ENCODE measurements at places on chromosomes 2 and 18.

DNA sequence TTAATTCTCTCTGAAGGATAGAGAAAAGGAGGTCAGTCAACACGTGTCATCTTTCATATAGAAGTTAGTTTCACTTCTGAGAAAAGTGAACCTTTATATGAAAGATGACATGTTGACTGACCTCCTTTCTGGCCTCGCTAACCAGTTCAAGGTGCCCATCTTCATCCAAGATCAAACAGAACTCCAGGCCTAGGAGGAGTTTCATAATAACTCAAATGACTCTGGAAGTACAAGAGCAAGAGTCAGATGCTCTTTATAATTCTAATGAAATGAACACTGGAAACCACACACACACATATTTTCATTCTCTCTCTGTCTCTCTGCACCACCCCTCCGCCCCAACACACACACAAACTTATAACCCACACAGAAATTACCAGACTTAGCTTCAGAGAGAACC is 16.3 kb downstream of the ANKRD44 start:
- no peak for DNase-seq

- DNase-seq = no peak
Measured at GRCh38 chr2:96315400-96316071, 9.6 kb upstream of the ITPRIPL1 start.

DNA sequence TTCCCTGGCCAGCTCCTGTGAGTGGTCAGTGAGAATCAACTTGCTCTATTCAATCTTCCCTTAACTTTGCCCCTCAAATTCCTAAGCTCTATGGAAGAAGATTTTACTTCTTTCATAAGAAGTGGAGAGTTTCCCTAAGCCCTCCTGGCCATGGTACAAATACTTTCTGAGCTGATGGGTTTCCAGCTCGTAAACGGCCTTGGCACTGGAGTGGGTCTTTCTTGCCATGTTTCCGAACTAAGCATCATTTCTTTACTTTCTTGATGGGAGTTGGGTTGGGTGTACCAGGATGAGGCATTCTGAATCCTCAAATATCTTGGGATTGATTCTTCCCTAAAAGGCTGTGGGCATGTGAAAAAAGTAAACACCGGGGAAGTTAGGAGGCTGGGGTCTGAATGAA is 72.5 kb downstream of the ACKR3 start:
- no peak for DNase-seq

- no peak for DNase-seq
Measured at GRCh38 chr18:44409515-44409914, 271.2 kb upstream of the SETBP1 start.

DNA sequence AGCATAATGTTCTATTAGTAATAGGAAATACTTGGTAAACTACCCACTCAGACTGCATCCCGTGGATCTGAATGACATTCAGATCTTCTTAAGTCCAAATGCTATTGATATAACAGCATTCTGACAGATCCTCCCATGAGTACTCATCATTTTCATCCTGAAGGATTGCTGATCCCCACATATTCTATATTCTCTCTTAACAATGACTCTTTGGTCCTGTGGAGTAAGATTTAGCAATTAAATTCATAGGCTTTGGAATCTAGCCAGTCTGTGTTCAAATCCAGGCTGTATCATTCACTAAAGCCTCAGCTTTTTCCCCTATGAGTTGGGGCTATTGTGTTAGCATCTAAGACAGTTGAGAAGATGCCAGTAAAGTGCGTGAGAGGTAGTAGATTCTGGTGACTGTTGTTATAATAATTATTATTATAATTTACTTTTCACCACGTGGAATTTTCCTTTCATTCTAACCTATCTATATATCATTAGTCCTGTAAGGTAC is 591.3 kb upstream of the SYT4 start:
- no peak for DNase-seq

DNA sequence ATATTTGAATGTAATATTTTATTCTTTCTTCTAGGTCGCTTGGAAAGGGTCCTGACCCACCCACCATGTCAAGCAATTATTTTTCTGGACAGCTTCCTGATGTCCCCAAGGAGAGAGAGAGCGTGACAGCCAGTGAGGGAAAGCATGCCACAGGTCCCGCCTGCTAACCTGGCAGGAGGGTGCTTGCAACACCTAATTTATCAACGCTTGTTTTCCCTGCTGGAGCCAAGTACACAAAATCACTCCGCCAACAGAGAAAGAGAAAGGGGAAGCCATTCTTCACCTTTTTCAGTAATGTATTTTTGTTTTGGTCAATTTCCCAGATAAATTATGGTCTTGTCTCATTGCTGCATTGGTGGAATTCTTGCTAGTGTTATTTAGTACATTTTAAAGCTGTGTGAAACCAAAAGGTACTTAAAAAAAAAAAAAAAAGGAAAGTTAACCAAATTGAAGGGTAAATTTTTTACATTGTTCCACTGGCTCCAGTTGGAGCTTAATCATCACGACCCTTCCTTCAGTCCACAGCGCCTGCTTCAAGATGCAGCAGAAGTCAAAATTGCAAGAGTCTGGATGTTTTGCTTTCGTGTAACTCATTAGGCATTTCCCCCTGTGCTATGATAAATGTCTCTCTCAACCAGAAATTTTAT is 88.5 kb upstream of the COPS8 start:
- DNase-seq = peak; percentile 16

GRCh38 chr2:121562269-121563176 is 31.8 kb downstream of the RNU4ATAC start:
- DNase-seq = no peak

DNA sequence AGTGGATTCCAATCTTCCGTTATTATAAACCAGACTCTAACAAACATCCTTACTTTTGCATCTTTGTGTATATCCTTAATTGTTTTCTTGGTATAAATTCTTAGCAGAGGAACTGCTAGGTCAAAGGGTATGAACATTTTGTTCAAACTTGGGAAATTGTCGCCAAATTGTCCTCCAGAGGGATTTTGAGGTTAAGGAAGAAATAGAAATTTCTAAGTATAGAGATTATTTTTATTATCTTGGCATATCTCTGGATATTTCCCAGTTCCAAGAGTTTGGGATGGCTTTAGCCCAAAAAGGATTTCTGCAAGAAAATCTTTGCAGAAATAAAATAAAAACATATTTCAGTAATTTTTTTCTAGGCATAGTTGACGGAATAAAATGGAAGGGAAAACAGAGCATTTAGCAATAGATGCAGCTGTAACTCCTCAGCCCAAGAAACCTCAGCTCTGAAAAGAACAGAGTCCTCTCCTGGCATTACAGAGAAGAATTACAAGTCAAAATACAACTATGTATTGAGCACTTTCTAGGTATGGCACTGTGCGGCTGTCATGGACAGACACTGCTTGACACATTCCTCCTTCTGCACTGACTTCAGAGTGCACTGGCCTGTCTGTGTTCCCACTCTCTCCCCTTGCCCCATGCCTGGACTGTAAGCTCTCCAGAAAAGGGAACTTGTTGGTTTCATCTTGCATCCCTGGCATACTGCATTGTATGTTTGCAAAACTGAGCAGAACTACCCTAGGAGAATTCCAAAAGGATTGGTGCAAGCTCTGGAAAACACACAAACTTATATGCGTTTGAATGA is 117.3 kb upstream of the STON1 start:
- no peak for DNase-seq

GRCh38 chr2:69012310-69013141 is 453 bp upstream of the ANTXR1 start:
- DNase-seq = peak; percentile 33

GRCh38 chr2:226687641-226688253 is 111.9 kb downstream of the IRS1 start:
- DNase-seq = no peak

GRCh38 chr2:24375349-24376087 is 15.2 kb upstream of the ITSN2 start:
- DNase-seq = no peak

DNA sequence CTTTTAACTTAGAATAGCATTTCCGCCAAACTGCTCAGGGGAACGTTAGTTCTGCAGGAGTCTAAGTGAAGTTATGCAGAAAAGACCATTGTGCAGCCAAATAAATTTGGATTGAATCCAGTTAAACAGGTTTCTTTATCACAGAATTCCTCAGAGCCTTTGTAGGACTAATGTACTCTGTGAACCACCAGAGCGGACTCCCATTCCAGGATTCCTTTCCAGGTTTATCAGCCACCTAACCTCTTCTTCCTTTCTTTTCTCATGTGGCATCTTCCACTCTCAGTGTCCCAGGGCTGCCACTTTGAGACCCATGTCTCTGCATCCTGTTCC is 350.4 kb downstream of the TSN start:
- no peak for DNase-seq

- no peak for DNase-seq
Measured at GRCh38 chr18:71798986-71799673, 745.0 kb downstream of the CBLN2 start.

DNA sequence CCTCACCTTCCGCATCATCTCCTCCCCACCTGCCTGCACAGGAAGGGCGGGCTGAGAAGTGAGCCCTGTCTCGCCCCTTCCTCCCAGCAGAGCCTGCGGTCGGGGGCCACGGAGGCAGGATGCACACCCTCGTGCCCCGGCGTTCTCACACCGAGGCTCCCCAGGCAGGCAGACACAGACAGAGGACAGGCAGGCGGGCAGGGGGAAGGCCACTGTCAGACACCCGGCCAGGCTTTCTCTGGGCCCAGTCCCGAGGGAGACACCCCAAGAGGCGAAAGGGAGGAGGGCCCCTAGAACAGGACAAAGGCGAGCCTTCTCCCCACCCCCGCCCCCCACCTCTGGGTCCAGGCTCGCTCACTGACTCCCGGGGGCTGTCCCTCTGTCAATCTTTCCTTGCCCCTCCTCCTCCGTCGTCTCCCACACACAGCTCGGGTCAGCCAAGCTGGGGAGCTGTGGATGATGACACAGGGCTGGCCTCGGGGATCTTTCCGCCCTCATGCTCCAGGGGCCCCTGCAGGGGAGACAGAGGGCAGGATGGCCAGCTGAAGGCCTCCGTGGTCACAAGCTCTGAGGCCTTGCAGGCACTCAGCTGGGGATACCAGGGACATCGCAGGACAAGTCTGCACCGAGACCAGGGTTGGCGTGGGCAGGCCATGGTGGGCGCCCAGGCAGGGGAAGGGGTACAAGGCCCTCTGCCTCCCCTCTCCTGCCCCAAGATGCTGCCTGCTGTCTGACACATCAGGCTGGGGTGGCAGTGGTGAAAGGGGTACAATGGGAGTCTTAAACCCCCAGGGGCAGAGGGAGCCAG is 24.9 kb downstream of the BIN1 start:
- no peak for DNase-seq

- DNase-seq = no peak
Measured at GRCh38 chr2:101775092-101775491, 77.6 kb downstream of the MAP4K4 start.

GRCh38 chr2:207929923-207930322 is 95.4 kb downstream of the PLEKHM3 start:
- DNase-seq = no peak

- no peak for DNase-seq
Measured at GRCh38 chr2:237162959-237163358, 77.3 kb downstream of the COPS8 start.

DNA sequence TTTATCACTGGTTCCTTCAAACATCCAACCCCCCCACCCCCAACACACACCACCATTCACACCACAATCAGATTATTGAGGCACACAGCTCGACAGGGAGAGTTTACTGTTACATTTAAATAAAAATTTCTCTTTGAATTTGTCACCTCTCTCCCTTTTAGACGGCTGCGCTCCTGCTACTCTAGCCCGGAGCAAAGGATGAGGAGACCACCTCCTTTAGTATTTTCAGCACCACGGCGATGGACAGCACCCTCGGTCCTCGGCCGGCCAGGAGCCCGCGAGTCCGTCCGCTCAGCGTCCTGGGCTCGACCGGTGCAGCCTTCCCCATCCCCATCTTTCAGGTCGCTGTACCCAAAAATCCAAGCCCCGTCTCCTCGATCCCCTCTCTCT is 892 bp downstream of the CELF4 start:
- DNase-seq = peak; percentile 38

- DNase-seq = no peak
Measured at GRCh38 chr2:119764832-119765231, 5.1 kb downstream of the PTPN4 start.

DNA sequence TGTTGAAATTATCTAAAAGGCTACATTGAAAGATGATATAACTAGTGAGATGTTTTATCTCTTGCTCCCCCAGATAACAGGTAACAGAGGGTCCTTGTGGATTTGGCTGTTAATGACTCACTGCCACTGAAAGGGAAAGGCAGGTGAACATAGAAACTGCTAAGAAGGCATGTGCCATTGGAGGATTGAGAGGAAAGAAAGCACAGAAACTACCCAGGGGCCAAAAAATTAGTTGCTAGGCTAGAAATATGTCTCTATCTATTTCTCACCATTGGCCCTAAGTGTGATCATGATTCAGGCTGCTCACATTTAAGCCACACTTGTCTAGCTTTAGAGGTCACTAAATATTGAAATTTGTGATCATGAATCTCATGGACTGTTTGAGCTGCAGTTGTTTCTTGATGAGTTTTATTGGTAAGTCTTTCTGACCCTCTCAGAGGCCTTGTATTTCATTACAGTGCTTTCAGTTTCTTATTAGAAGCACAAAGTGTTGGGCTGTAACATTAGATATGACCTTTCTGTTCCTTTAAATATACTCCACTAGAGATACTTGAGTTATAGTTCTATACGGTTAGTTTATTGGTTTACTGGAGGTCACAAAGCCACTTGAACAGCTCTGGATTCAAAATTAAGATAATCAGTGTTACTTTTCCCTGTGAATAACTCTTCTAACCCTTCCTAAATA is 26.2 kb downstream of the NAB1 start:
- no peak for DNase-seq

DNA sequence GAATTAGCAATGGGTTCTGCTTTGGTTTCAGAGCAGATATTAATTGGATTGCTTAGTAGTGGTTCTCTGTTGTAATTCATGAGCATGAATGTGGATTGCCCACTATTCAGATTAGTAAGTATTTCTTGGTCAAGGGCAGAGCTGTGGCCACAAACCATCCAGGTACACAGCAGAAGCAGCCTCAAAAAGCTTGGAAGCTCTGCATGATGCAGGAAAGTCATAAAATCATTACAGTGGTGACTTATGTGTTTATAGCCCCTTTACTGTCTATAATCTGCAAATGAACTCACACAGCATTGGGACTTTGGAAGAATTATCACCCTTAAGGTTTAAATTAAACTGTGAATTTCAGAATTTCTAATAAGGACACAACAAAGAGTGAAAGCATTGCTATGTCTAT is 1.9 kb upstream of the UGT1A1 start:
- no peak for DNase-seq

- DNase-seq = peak; percentile 63
Measured at GRCh38 chr18:55587418-55588110, 428 bp downstream of the TCF4 start.

GRCh38 chr2:63792530-63792929 is 49.2 kb upstream of the UGP2 start:
- DNase-seq = no peak

- no peak for DNase-seq
Measured at GRCh38 chr2:200308546-200309295, 2.2 kb downstream of the SPATS2L start.

DNA sequence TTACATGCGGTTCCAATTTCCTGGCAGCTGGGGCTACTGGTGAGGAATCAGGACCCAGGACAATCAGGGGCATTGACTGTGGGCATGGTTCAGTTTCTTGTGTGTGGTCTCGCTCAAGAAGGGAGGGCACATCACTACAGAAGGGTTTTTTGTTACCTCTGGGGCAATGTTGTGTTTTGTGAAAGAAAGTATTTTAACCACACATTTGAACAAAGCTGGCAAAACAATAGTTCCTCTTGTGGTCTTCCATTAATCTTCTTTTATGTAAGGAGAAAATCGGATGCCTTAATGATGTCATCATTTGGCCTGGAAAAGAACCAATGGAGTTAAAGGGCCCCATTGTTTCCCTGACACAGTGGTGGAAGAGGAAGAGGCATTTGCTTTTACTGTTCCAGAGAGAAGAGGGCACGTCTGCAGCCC is 197.4 kb downstream of the SH3BP4 start:
- no peak for DNase-seq

Data from NCI-H748 treated with DMSO at 0.1 percent for 48 hours (cell line).